ENCODE measurements at places on chromosomes 2 and 18. TPM values are rescaled to one million over a fixed set of nuclear protein-coding genes. Genes with fewer than 3 reads are reported as not detected.
A peak's percentile ranks its signal among the peaks of the same experiment; 100 is the strongest.

The SERTAD2 gene
- 21.2 TPM for total RNA-seq

The NGEF gene
- total RNA-seq = 2.1 TPM

The ITPRIPL1 gene
- total RNA-seq = 1.3 TPM

The TANC1 gene
- total RNA-seq = 21.8 TPM

The IKZF2 gene
- total RNA-seq = 7.9 TPM

The MARCHF4 gene
- total RNA-seq = not detected

The MRO gene
- not detected for total RNA-seq

DNA sequence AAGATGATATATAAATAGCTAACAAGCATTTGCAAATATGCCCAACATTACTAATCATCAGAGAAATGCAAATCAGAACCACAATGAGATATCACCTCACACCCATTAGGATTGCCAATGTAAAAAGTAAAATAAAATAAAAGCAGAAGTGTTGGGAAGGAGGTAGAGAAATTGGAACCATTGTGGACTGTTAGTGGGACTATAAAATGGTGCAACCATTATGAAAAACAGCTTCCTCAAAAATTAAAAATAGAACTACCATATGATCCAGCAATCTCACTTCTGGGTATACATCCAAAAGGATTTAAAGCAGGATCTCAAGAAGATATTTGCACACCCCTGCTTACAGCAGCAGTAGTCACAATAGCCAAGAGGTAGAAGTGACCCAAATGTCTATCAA lies 99.8 kb upstream of the DAPL1 start:
- H3K36me3 ChIP-seq = no peaks in the 10 kb centered on the region
- no peaks in the 10 kb centered on the region for H3K4me1 ChIP-seq
- H3K27me3 ChIP-seq = no peaks in the 10 kb centered on the region
- no peak overlapping the region for H3K27ac ChIP-seq
- H3K4me3 ChIP-seq = no peak overlapping the region
- no peak for DNase-seq

DNA sequence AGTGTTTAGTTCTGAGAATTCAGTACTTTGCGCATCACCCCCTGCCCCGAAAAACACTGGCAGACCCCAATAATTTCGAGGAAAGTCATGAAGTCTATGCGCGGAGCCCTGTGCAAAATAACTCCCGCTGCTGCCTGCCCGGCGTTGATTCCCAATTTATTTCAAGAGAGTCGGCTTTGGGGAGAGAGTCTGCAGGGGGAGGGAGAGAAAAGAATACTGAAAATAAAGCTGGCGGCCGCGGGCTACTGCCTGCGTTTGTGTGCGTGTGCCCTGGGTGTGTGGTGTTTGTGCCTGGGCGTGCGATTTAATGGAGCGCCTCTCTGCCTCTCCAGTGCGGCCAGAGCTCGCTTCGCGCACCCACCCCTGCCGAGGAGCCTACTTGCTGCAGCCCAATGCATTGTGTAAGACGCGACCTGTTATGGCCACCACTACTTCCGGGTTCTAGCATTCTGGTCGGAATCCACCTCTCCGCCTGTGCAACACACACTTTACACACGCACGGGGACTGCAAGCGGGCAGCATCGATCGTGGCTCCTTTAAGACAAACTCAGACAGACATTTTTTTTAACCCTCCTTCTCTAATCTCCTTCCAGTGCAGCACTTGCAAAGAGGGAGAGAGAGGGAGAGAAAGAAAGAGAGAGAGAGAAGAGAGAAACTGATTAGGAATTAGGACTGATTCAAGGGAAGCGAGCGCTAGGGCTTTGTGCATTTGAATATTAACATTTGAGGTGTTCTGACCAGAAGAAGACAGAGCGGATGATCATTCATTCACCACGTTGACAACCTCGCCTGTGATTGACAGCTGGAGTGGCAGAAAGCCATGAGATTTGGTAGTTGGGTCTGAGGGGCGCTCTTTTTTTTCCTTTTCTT lies at the start of gene MEIS1:
Gene MEIS1, plus strand, starts transcription at position 447 of the 870 bp plus-strand sequence. CDS start 732 bp downstream, outside the sequence.
- H3K36me3 ChIP-seq = peaks cover 14% of the 10 kb centered on the region
- peak within 1 kb of the TSS; percentile 99 for H3K27ac ChIP-seq
- peak; percentile 94 for DNase-seq
- peak within 1 kb of the TSS; percentile 94 for H3K4me3 ChIP-seq

GRCh38 chr2:170321526-170321925 lies 143.6 kb downstream of the MYO3B start:
- DNase-seq = no peak
- no peaks in the 10 kb centered on the region for H3K36me3 ChIP-seq
- H3K27me3 ChIP-seq = peaks cover 11% of the 10 kb centered on the region
- no peaks in the 10 kb centered on the region for H3K4me1 ChIP-seq
- H3K27ac ChIP-seq = no peak overlapping the region

DNA sequence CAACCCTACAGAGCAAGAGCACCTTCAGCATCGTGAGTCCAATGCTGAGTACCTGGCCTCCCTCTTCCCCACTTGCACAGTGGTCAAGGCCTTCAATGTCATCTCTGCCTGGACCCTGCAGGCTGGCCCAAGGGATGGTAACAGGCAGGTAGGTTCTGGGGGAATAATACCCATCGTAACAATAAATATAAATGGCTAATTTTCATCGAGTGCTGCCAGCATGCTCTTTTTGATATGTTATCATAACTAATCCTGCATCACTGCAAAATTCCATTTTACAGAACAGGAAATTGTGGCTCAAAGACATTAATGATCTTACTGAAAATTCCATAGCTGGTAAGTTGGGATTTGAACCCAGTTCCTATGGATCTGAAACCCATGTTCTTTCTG lies 22.2 kb downstream of the STEAP3 start:
- H3K27me3 ChIP-seq = no peaks in the 10 kb centered on the region
- no peak overlapping the region for H3K4me3 ChIP-seq
- H3K4me1 ChIP-seq = peaks cover 7% of the 10 kb centered on the region
- no peaks in the 10 kb centered on the region for H3K36me3 ChIP-seq
- no peak overlapping the region for H3K27ac ChIP-seq

GRCh38 chr18:52544086-52544485 lies 204.1 kb downstream of the DCC start:
- no peak overlapping the region for H3K4me3 ChIP-seq
- DNase-seq = no peak
- no peaks in the 10 kb centered on the region for H3K27me3 ChIP-seq
- H3K36me3 ChIP-seq = no peaks in the 10 kb centered on the region

- no peak for DNase-seq
- H3K4me3 ChIP-seq = no peak overlapping the region
- peaks cover 39% of the 10 kb centered on the region for H3K4me1 ChIP-seq
- H3K27me3 ChIP-seq = no peaks in the 10 kb centered on the region
- no peak overlapping the region for H3K27ac ChIP-seq
These were observed 20.9 kb downstream of the GREB1L start for GRCh38 chr18:21262979-21263378.

- no peaks in the 10 kb centered on the region for H3K27me3 ChIP-seq
- no peaks in the 10 kb centered on the region for H3K36me3 ChIP-seq
- H3K27ac ChIP-seq = no peak overlapping the region
- no peak for DNase-seq
- no peak overlapping the region for H3K4me3 ChIP-seq
These were observed 62.1 kb upstream of the NFE2L2 start for GRCh38 chr2:177326591-177326990.

DNA sequence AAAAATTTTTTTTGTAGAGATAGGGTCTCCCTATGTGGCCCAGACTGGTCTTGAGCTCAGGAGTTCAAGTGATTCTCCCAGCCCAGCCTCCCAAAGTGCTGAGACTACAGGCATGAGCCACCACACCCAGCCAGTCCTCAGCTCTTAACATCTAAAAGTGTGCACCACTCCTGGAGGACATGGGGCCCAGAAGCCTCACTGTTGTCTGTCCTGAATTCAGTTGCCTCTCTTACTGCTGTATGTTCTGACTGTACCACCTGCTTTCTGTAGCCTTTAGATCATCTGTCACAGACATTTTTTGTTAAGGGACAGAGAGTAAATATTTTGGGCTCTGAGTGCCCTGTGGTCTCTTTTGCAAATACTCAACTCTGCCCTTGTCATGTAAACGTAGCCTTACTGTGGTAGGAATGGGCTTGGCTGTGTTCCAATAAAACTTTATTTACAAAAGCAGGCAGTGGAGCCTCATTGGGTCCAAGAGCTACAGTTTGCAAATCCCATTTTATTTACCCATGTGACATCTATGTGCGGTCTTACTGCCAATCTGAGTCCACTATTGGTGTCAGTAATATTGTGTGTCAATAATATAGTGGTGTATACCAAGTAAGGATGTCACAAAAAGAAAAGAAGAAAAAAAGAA lies 38.1 kb downstream of the TMEM37 start:
- H3K4me1 ChIP-seq = no peaks in the 10 kb centered on the region
- no peak for DNase-seq
- no peak overlapping the region for H3K27ac ChIP-seq
- no peaks in the 10 kb centered on the region for H3K27me3 ChIP-seq
- no peaks in the 10 kb centered on the region for H3K36me3 ChIP-seq

DNA sequence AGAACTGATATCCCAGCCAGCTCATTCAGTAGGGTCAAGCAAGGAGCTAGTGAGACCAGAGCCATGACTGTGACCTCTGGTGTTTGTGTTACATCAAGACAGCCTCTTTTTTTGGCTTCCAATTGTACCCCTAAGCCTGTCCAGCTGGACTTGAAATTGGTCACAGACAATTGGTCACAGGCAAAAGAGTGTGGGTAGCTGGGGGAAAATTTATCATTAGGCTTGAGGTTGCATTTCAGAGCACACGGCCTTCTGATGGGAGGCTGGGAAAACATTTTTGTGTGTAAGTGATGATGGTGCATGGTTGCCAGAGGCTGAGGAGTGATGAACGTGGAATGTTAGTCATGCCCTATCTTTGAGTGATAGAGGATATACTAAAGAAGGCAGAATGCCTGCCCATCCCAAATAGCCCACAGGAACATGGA lies 285.1 kb upstream of the SLC14A2 start:
- no peak overlapping the region for H3K27ac ChIP-seq
- DNase-seq = no peak
- no peaks in the 10 kb centered on the region for H3K36me3 ChIP-seq
- H3K27me3 ChIP-seq = no peaks in the 10 kb centered on the region
- no peaks in the 10 kb centered on the region for H3K4me1 ChIP-seq

DNA sequence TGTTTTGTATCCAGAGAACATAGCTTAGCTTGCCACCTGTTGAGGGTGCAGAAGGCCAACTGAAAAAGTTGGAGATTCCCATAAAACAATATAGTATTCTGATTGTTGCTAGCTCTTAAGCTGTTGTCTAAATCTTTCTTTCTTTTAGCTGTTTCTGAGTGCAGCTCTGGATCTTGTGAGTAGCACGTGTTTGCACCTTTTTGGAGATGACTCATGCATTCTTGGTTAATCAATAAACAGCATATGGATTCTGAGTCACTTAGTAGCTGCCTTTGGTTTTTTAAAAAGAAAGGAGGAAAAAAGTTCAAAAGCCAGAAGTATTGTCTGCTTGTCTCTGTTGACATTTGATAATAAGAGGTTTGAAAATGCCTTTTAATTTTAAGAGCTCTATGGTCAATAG lies 483.0 kb upstream of the FSIP2 start:
- DNase-seq = no peak
- H3K36me3 ChIP-seq = no peaks in the 10 kb centered on the region
- no peaks in the 10 kb centered on the region for H3K27me3 ChIP-seq
- no peaks in the 10 kb centered on the region for H3K4me1 ChIP-seq
- H3K4me3 ChIP-seq = no peak overlapping the region

- peaks cover 2% of the 10 kb centered on the region for H3K36me3 ChIP-seq
- peak overlapping the region; percentile 93 for H3K27ac ChIP-seq
- peak; percentile 53 for DNase-seq
- H3K27me3 ChIP-seq = no peaks in the 10 kb centered on the region
- peak overlapping the region; percentile 99 for H3K4me3 ChIP-seq
These were observed 782 bp downstream of the MTA3 start for GRCh38 chr2:42569116-42569711.

GRCh38 chr2:26507932-26508331 lies 30.0 kb upstream of the OTOF start:
- DNase-seq = no peak
- H3K27ac ChIP-seq = no peak overlapping the region
- H3K4me3 ChIP-seq = no peak overlapping the region
- no peaks in the 10 kb centered on the region for H3K36me3 ChIP-seq
- no peaks in the 10 kb centered on the region for H3K4me1 ChIP-seq

DNA sequence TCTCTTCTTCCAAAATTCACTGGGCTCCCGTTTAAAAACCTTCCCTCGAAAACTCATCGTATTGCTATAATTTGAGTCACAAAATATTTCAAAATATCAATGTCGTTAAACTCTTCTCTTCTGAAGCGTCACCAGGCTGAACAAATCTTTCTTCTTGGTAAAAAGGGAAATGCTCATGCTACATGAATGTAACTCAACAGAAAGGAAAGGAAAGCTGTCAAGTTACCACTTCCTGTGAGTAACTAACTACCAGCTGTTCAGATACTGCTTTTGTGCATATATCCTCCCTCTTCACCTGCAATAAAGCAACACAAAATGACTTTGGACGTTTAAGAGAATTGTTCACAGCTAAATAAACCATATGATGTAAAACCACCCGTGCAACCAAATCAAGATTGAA lies 95.4 kb downstream of the DOCK10 start:
- H3K4me3 ChIP-seq = no peak overlapping the region
- no peak overlapping the region for H3K27ac ChIP-seq
- peak; percentile 68 for DNase-seq
- no peaks in the 10 kb centered on the region for H3K4me1 ChIP-seq
- no peaks in the 10 kb centered on the region for H3K36me3 ChIP-seq

- H3K4me1 ChIP-seq = no peaks in the 10 kb centered on the region
- DNase-seq = no peak
- no peak overlapping the region for H3K27ac ChIP-seq
- no peaks in the 10 kb centered on the region for H3K36me3 ChIP-seq
These were observed 2.0 kb upstream of the ANKRD62 start for GRCh38 chr18:12091538-12092141.

DNA sequence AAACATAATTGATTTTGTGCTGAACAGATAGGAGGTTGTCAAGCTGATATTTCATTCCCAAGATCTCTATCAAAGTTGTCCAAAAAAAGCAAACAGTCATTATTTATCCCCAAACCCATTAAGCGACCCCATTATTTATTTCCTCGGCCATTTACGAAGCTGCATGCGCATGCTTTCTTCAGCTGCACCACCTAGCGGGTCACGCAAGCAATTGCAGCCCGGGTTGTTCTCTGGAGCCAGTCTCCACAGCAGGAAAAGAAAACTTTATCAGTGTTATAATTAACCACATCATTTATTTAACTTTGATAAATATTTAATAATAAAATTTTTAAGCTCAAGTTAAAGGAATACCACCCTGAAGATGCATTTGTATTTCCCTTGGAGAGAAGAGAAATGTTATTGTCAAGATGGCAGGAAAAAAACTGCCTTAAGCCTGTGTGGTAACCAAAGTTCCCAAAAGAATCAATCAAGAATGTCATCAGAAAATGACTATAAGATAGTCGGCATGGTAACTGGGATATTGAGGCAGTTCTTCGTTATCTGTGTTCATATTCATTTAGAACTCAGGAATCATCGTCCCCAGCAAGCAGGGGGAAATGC lies 304.7 kb downstream of the FBXO15 start:
- no peaks in the 10 kb centered on the region for H3K27me3 ChIP-seq
- peaks cover 16% of the 10 kb centered on the region for H3K4me1 ChIP-seq
- no peak overlapping the region for H3K4me3 ChIP-seq
- H3K27ac ChIP-seq = no peak overlapping the region
- peak; percentile 64 for DNase-seq

GRCh38 chr2:54770676-54771075 lies 47.2 kb downstream of the EML6 start:
- H3K36me3 ChIP-seq = no peaks in the 10 kb centered on the region
- H3K4me3 ChIP-seq = no peak overlapping the region
- no peaks in the 10 kb centered on the region for H3K27me3 ChIP-seq
- H3K27ac ChIP-seq = no peak overlapping the region
